ENCODE measurements at places on chromosomes 11 and 22. TPM values are rescaled to one million over a fixed set of nuclear protein-coding genes. Genes with fewer than 3 reads are reported as not detected.

- no peak for DNase-seq
Observed at GRCh38 chr22:30868663-30869385, 99.8 kb downstream of the MORC2 start.

- peak; percentile 30 for DNase-seq
Observed at GRCh38 chr11:12287009-12287373, 90.4 kb upstream of the PARVA start.

Gene CLTCL1
- total RNA-seq = 1.3 TPM

DNA sequence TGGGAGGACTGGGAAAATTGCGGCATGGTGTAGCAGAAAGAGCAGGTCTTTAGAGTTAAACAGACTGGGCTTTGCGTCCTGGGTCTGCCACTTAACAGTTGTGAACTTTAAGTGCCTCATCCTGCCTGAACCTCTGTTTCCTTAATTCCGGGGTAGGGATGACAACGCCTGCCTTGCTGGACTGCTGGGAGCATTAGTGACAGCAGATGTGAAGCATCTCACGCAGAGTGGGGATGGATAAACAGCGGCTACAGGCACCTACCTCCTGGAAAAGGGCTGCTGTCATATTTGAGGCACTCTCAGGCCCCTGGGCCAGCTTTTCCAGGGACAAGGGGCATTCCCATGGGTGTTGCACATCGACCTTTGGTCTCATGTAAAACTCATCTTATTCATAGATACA, 572.2 kb downstream of the TBC1D22A start:
- DNase-seq = no peak

Gene TSSK2
- total RNA-seq = not detected

Gene GAB4
- not detected for total RNA-seq

DNA sequence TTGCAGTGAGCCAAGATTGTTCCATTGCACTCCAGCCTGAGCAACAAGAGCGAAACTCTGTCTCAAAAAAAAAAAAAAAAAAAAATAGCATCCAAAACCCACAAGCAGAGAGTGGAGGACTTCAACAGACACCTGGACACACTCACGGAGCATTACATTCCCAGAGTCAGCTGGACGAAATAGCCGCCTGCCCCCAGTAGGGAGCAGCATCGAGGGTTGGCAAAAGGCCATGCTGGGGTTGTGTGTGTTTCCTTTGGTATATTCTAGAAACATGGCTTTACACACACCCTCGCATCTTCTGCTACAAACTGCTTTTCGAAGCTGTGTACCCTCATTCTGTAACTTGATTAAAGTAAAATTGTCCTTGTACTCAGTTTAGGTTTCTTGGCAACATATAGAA, 5.3 kb downstream of the ADA2 start:
- peak; percentile 84 for DNase-seq

Gene CCDC116
- total RNA-seq = 0.51 TPM

Gene ANO5
- not detected for total RNA-seq

- DNase-seq = no peak
Observed at GRCh38 chr11:76205252-76206076, 838 bp downstream of the WNT11 start.

Gene DLG2
- 1.0 TPM for total RNA-seq

DNA sequence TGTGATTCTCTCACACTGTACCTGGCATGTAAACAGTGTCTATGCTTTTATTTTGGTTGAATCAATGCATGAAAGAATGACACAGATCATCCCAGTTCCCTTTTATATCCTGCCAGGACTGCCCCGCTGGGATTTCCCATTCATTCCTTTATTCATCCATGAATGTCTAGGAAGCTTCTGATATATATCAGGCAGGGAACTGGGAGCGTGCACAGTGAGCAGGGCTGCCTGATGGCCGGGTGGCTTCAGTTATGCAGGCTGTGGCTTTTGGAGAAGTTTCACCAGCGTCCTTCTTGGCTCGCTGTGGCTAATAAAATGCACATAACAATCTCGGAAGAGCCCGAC, 789.0 kb downstream of the TBC1D22A start:
- no peak for DNase-seq

Gene RASD2
- 0.09 TPM for total RNA-seq

GRCh38 chr11:27916541-27917100, 191.3 kb downstream of the KIF18A start:
- DNase-seq = no peak

DNA sequence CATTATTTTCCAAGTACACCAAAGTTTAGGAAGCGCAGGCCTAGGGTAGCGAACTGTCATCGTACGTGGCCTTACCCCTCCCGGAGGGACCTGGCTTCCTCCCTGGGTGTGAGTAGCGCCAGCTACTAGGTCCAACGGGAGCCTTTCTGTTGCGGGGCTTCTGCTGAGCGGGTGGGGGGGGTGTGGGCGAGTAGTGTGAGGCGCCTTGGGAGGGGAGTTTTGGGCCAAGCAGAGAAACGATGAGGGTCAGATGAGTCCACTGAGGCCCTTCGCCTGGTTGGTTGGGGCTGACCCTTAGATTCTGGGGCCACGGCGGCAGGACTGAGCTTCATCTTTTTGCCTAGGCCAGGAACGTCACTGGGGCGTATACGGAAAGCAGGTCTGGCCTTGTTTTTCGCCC, 868 bp downstream of the TEF start:
- no peak for DNase-seq

- no peak for DNase-seq
Observed at GRCh38 chr11:29214833-29215232, 802.0 kb downstream of the KCNA4 start.

Gene CD3D
- 381 TPM for total RNA-seq

GRCh38 chr11:61338783-61339489, 5.9 kb downstream of the TKFC start:
- DNase-seq = no peak

- no peak for DNase-seq
Observed at GRCh38 chr11:123443851-123444623, 14.0 kb downstream of the GRAMD1B start.

Gene OR52E8
- not detected for total RNA-seq

GRCh38 chr11:119691020-119691666, 37.9 kb downstream of the NECTIN1 start:
- peak; percentile 82 for DNase-seq

GRCh38 chr11:45543808-45544422, 121.5 kb downstream of the CHST1 start:
- DNase-seq = peak; percentile 65

Gene PRR33
- not detected for total RNA-seq

DNA sequence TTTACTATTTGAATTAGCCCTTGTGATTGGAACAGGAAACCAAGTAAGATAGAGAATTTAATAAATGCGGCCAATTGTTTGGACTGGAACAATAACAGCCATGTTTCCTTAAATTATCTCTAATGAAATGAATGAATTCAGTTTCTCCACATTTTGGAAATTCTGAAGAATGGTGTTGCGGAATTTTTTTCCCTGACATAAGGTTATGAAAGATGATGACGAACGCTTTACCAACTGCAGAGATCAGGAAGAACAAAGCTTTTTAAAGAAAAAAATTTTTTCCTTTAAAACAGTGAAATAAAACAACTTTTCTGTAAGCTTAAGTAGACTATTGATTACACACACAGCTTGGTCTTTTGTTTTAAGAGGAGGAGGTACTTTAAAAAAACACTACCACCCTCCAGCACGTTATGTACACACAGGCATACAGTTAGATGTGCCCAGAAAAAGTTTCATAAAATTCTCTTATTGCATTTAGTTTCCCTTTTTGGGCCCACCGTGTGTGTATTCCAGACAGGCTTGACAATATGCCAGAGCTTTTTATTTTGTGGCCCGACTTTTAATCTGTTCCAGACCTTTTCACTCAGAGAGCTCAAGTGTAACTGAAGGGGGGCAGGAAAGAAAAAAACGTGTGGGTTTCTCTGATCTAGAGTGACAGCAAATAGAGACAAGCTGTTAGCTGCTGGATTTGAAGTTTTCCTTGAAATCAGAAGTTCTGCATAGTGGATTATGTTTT, 77.3 kb downstream of the YAP1 start:
- DNase-seq = no peak

DNA sequence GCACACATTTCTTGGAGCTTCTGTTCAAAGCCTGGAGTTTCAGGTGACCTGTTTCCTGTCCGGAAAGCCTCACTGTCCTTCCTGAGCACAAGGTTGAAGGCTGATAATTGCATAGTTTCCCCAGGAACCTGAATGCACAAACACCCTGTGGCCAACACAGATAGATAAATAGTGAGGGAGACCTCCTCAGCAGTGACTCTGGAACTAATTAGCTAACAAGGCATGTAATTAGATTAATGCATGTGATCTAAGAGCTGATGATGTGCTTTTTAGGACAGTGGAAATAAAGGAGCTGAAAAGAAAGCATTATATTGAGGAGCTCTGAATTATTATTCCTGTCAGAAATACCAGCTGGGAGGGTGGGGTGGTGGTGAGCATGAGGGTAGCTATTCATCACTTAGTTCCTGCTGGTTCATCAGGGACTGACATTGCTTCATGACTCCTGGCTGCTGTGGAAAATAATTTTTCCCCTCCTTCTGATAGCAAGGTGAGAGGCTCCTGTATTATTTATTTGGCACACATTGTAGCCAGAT, 101.1 kb downstream of the NELL1 start:
- DNase-seq = no peak

- no peak for DNase-seq
Observed at GRCh38 chr11:1946812-1947484, at the start of gene MRPL23. Gene MRPL23 (plus strand): TSS chr11:1947332. CDS start chr11:1947363, 31 bp downstream.

Gene FIBIN
- total RNA-seq = not detected

DNA sequence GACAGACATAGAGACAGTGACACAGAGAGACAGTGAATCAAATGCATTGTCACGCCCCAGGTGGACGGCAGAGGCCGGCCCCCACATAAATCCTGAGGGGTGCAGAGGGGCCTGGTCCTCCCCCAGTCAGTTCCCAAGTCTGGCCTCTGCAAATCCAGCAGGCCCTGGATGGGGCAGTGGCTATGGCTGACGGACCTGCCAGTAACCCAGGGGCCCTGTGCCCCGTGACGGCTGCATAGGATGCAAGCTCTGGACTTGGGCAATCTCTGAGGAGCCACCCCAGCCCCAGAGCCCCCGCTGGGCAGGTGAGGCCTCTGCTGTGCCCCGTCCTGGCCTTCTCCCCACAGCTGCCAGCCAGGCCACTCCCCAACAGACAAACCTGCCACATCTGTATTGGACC, 204.5 kb downstream of the BRD1 start:
- no peak for DNase-seq

DNA sequence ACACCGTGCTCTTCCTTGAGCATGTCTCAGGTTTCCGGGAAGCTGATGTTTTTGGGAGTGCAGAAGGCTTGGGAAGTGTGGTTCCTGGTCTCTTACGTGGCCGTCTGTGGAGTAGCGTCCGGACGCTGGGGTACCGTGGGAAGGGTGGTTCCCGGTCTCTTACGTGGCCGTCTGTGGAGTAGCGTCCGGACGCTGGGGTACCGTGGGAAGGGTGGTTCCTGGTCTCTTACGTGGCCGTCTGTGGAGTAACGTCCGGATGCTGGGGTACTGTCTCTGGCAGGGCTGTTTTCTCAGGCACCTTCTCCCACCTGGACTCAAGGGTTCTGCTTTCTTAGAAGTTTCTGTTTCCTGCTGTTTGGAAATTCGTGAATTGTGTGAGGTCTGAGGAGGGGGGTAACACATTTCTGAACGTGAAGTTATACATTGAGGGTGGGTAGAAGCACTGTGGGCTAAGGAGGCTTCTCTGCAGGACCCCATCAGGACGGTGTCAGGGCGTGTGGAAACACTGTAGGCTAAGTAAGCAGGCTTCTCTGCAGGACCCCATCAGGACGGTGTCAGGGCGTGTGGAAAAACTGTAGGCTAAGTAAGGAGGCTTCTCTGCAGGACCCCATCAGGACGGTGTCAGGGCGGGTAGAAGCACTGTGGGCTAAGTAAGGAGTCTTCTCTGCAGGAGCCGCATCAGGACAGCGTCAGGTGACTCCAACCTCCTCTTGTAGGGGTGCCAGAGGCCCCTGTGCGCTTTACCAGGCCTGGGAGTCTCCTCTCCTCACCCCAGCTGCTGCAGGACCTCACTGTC, 5.3 kb upstream of the IFITM3 start:
- DNase-seq = no peak

DNA sequence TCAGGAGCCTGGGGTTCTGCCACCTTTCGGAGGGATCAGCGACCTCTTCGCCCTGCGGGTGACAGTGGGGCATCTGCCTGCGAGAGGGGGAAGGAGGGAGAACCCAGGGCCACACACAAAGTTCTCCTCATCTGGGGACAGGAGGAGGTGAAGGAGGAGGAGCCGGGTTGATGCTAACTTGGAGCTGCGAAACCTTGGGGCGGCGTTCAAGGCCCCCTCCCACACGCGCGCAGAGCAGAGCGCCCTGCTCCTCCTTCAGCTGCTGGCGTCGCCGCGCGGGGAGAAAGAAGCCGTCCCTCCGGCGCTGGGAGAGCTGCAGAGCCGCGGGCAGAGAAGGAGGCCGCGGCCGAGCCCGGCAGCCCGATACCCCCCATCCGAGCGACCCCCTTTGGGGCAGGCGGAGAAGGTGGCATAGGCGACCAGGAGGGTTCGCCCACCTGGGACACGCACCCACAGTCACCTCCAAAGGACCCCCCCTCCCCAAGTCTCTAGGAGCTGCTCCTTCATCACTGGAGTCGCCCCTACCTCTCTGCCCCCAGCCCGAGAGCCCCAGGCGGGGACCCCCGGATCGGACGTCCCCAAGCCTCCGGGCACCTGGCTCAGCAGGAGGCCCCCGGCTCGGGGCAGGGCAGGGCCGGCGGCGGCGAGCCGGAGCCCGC, at the start of gene RASD2:
TSS of gene RASD2 (plus strand) at position 237 of the 659 bp plus-strand sequence. CDS start 5,979 bp downstream, outside the sequence.
- peak; percentile 79 for DNase-seq

GRCh38 chr11:62926680-62927455, 5.7 kb upstream of the CHRM1 start:
- no peak for DNase-seq

Gene SLCO2B1
- total RNA-seq = not detected

DNA sequence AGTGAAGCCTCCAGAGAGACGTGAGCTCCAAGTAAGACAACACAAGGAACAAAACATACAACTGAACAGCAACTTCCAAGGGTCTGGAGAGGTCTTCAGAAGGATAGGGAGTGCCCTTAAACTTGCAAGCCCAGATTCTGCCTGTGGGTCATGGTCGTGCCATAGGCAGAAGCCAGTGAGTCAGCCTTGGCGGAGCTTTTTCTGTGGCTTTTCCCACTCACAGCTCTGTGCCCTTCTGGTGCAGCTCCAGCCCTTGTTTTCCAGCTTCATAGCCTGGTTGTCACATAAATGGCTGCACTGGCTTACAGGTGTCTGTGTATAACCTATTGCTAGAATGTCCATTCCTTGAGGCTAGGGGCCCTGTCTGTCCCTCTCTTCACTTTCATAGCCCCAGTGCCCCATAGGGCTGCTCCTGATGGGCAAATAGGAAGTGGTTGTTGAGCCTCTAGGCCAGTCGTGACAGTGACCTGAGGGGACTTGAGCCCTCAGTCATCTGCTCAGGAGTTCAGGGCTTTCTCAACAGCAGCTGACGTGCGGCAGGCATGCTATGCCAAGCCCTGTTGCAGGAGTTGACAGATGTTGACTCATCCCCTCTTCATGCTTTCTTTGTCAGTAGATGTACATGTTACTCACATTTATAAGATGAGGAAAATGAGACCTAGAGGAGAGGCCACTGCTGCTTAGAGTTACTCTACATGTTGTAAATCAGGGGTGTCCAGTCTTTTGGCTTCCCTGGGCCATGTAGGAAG, 7.4 kb downstream of the MED15 start:
- no peak for DNase-seq

Measured in activated CD4-positive, alpha-beta T cell treated with anti-CD3 and anti-CD28 coated beads, Interleukin-2, amount 10 ng/mL, durations not matched to agents 24 days and 14 days (primary cell).